ENCODE measurements at places on chromosomes 3 and 15.

DNA sequence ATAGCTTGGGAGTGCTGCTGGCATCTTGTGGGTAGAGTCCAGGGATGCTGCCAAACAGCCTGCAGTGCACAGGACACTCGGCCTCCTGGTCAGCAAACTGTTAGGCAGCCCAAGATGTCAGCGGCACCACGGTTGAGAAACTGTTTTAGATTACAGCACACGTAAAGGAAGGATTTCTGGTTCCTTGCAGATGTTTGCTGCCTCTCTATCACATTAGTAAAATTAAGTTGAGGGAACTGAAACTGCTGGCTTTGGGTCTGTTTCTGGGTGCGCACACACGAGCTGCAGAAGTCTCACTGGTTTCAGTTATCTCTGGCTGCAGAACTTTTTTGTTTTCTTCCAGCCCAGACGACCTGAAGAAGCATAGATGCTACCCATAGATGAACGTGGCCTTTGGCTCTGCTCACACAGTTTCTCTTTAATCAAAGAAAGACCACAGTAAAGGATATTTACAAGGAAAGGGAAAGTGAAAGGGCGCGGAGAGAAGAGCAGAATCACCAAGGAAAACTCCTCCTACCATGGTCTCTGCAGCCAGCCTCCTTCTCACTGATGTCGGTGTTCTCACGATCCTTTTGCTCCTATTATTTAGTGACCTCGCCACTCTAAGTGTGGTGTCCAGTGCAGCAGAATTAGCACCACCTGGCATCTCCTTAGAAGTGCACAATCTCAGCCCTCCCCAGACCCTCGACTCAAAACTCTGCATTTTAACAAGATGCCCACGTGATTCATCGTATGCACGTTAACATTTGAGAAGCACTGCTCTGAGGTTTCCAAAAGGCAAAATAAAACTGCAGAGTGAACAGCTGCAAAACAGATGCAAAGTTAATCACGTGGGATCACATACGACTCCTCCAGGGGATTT, 50.6 kb upstream of the AKAP13 start:
- peak overlapping the region; percentile 44 for H3K4me3 ChIP-seq
- peaks cover 10% of the 10 kb centered on the region for H3K27me3 ChIP-seq
- H3K27ac ChIP-seq = peak overlapping the region; percentile 79
- peaks cover 47% of the 10 kb centered on the region for H3K4me1 ChIP-seq

- no peak for DNase-seq
- H3K36me3 ChIP-seq = no peaks in the 10 kb centered on the region
- peaks cover 15% of the 10 kb centered on the region for H3K27me3 ChIP-seq
- H3K4me1 ChIP-seq = peaks cover 16% of the 10 kb centered on the region
Measured at GRCh38 chr3:16841904-16842271, 42.9 kb upstream of the PLCL2 start.

DNA sequence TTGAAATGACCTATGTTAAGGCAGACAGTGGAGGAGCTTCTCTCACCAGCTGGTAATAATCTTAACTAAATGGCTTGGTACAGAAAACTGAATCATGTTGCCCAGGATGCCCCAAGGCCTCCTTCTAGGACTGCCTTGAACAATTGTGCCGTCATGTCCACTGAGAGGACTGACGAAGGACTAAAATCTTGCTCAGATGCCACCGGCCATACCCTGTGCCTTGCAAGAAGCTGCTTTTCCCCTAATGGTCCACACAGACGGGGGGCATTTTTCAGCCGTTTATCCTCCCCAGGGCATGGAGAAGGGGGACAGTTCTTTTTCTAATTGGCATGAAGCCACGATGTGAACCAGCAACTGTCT, 1.8 kb upstream of the CP start:
- DNase-seq = no peak
- H3K27ac ChIP-seq = no peak overlapping the region
- no peaks in the 10 kb centered on the region for H3K27me3 ChIP-seq

DNA sequence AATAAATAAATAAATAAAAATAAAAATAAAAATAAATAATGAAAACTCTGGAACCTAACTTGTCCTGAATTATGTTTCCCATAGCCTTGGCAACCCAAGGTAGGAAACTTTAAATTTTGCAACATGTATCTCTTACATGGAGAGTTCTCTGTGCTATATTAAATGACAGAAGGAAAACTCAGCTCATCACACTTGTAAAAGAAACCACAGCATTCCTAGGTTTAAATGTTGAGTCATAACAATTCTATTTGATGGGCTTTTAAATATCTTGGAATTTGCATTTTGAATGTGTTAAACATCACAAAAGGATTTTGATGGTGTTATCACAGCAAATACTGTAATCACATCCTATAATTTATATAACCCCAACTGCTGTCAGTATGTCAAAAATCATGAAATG, 144.2 kb downstream of the LRTM1 start:
- no peak overlapping the region for H3K27ac ChIP-seq
- H3K27me3 ChIP-seq = peaks cover 12% of the 10 kb centered on the region
- no peak for DNase-seq
- H3K36me3 ChIP-seq = no peaks in the 10 kb centered on the region
- H3K4me1 ChIP-seq = peaks cover 9% of the 10 kb centered on the region
- no peak overlapping the region for H3K4me3 ChIP-seq

GRCh38 chr3:113721636-113722035, 24.4 kb downstream of the NAA50 start:
- no peaks in the 10 kb centered on the region for H3K4me1 ChIP-seq
- peak overlapping the region; percentile 7 for H3K27ac ChIP-seq
- H3K36me3 ChIP-seq = peaks cover 71% of the 10 kb centered on the region
- DNase-seq = no peak
- no peaks in the 10 kb centered on the region for H3K27me3 ChIP-seq
- H3K4me3 ChIP-seq = no peak overlapping the region

DNA sequence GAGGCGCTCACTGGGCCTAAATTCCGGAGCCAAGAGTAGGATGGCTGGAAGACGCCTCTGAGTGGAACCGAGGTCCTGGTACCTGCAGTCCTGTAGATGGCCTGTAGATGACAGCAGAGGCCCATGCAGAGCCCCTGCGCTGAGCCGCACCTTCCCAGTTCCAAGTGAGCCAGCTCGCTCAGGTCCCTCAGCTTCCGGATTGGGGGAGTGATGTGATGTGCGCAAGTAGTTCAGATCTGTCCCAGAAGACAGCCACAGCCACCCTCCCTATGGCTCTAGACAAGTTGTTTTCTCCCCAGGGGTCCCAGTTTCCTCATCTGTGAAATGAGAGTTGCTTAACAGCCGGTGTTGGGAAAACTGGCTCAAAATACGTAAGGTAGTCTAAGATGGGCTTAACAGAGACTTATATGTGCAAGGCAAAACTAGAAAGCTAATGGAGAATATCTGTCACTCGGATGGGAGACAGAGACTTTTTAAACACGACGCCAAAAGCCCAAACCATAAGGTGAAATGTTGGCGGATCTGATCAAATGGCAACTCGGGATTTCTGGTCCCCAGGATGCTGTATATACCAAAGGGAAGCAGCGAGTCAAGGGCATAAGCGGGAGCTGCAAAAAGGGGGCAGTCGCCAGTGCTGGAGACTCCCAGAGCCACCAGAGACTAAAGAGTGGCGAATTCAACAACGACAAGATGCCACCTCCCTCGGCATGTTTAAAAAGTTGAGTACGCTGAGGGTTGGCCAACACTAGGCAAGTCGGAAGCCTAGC, 765 bp upstream of the MAPKAPK3 start:
- DNase-seq = peak; percentile 86
- H3K4me3 ChIP-seq = peak overlapping the region; percentile 81
- H3K4me1 ChIP-seq = peaks cover 41% of the 10 kb centered on the region
- peak overlapping the region; percentile 88 for H3K27ac ChIP-seq
- peaks cover 27% of the 10 kb centered on the region for H3K27me3 ChIP-seq

- H3K27ac ChIP-seq = no peak overlapping the region
- DNase-seq = no peak
- peaks cover 47% of the 10 kb centered on the region for H3K27me3 ChIP-seq
- peaks cover 12% of the 10 kb centered on the region for H3K4me1 ChIP-seq
Measured at GRCh38 chr15:51097553-51098330, 3.0 kb upstream of the TNFAIP8L3 start.

DNA sequence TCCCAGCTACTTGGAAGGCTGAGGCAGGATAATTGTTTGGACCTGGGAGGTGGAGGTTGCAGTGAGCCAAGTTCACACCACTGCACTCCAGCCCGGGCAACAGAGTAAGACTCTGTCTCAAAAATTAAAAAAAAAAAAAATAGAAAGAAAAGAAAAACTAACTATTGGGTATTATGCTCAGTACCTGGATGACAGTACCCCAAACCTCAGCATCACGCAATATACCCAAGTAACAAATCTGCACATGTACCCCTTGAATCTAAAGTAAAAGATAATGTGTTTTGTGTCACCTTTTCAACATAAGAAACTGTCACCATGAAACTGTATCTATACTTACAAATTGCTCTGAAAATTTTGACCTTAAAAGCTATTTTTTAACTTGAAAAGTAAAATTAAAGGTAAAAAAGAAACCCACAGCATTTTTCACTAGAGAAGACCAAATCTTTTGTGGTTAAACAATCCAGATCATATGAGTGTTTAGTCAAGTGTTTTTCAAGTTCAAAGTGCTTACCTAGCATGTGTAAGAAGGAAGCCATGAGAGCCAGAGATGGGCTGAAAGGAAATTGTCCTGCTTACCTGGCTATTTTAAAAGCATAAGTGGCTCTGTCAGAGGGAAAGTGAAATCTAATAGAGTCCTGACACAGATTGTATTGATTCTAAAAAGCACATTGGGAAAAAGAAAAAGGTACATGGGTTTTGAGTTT, 50.5 kb downstream of the MYO1E start:
- H3K27me3 ChIP-seq = peaks cover 3% of the 10 kb centered on the region
- H3K27ac ChIP-seq = no peak overlapping the region
- H3K36me3 ChIP-seq = peaks cover 26% of the 10 kb centered on the region
- DNase-seq = no peak
- H3K4me3 ChIP-seq = no peak overlapping the region

DNA sequence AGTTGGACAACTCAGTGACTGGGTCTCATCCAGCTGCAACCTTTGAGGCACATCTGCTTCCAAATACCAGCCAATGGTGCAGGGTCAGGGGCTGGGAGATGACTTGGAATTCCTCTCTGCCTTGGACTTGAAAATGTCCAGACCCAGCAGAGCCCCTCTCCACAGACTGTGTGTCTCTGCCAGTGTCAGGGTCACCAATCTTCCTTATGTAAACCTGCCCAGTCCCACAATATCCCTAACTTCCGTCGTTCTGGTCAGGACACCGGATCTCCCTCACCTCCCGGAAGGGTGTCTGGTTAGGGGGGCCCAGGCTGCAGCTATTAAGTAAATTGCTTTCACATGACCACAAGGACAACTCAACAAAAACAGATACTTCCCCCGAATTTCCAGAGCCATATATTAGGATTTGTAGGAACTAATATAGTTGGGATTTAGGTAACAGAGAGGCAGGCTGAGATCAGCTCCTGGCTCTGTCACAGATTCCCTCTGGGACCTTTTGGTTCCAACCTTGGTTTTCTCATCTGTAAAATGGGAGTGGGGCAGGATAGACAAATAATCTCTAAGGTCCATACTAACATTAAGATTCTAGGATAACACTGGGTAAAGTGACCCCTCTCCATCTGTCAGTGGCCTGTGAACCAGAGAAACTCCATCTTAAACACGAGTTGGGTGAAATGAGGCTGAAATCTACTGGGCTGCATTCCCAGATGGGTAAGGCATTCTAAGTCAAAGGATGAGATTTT, 30.8 kb downstream of the IGDCC3 start:
- no peak for DNase-seq
- peaks cover 74% of the 10 kb centered on the region for H3K4me1 ChIP-seq
- H3K27ac ChIP-seq = peak overlapping the region; percentile 98
- H3K4me3 ChIP-seq = peak overlapping the region; percentile 48
- no peaks in the 10 kb centered on the region for H3K27me3 ChIP-seq

DNA sequence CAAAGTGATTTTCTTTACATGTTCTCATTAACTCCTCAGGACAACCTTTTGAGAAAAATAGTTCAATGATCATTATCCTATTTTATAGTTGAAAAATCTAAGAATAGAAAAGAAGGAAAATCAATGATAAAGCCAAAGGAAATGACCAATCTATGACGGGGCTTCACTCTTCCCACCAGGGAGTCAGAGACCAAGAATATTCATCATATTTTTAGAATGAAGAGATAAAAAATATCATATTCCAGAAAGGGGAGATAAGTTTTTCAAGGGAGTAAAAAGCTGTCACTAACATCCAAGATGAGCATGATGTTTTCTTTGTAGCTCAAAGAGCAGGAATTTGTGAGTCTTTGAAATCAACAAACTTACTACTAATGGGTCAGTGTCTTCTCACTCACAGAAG, 71.5 kb upstream of the LPP start:
- no peak overlapping the region for H3K27ac ChIP-seq
- H3K36me3 ChIP-seq = peaks cover 15% of the 10 kb centered on the region
- no peak overlapping the region for H3K4me3 ChIP-seq
- no peak for DNase-seq
- H3K27me3 ChIP-seq = peaks cover 2% of the 10 kb centered on the region

GRCh38 chr3:11450015-11450414, 177.8 kb downstream of the ATG7 start:
- no peak overlapping the region for H3K27ac ChIP-seq
- H3K4me1 ChIP-seq = peaks cover 42% of the 10 kb centered on the region

Measured in nephron progenitor cell (in vitro differentiated cells).